ENCODE measurements at places on chromosomes 5 and 9.

- no peak for DNase-seq
Observed at GRCh38 chr9:10855847-10856246, 243.0 kb upstream of the PTPRD start.

- no peak for DNase-seq
Observed at GRCh38 chr5:141534492-141535213, 45.8 kb downstream of the PCDHGC5 start.

- no peak for DNase-seq
Observed at GRCh38 chr9:97543561-97543960, 42.1 kb downstream of the TMOD1 start.

- no peak for DNase-seq
Observed at GRCh38 chr5:127369796-127370195, 79.2 kb downstream of the MEGF10 start.

GRCh38 chr9:115357821-115358220, 239.9 kb upstream of the TNC start:
- DNase-seq = no peak

GRCh38 chr5:114192108-114192507, 169.8 kb upstream of the KCNN2 start:
- DNase-seq = no peak

GRCh38 chr5:100762108-100762507, 141.0 kb downstream of the ST8SIA4 start:
- no peak for DNase-seq

DNA sequence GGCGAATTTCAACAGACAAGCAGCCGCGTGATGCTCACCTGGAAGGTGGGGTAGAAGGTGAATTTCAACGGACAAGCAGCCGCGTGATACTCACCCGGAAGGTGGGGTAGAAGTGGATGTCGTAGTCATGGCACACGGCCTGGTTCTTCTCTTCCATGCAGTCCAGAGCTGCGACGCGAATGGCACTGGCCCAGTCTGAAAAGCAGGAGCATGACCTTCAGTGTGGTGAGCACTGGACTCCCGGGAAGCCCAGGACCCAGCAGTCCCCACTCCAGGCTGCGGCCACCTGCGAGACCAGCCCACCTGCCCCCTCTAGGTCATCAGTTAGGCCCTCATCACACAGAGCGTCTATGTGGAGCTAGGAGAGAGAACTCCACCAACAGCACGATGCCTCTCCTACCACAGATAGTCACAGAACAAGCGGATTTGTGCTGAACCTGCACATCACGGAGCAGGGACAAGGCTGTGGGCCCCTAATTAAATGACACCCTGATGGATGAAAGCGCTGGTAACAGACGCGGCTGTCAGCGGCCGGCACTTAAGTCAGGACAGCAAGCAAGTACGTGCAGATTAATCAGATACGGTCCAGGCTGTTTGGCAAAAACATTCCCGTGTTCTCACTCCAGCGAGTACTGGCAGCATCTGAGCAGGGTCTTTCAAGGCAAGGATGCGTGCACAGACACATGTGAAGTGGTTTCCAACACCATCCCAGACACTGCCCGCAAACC, 18.8 kb downstream of the QSOX2 start:
- DNase-seq = no peak

GRCh38 chr5:8013948-8014710, 145.2 kb downstream of the MTRR start:
- no peak for DNase-seq

DNA sequence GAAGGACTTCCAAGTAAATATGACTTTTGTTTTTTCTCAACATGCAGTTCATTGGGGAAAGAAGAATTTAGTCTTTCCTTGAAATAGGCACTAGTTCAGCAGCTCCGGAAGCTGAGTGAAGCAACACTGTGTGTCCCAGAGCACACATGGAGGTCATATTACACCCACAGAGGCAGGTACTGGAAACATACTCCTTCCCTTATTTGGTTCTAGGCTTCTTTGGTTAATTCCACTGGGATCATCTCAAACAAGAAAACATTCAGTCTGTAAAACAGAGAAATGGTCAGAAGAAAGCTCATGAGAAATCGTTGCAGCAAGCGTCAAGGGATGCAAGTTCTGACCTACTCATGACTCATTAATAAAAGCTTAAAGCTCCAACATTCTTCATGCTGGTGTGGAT, 175.1 kb upstream of the PCSK5 start:
- DNase-seq = no peak
